Activated T-helper 1 cell treated with anti-CD3 and anti-CD28 coated beads, Interleukin-2, amount 50 U/mL, for 16 hours (primary cell): ENCODE measurements at places on chromosomes 13 and 19.

GRCh38 chr13:48232420-48233045, 473 bp upstream of the ITM2B start:
- no peak for DNase-seq

DNA sequence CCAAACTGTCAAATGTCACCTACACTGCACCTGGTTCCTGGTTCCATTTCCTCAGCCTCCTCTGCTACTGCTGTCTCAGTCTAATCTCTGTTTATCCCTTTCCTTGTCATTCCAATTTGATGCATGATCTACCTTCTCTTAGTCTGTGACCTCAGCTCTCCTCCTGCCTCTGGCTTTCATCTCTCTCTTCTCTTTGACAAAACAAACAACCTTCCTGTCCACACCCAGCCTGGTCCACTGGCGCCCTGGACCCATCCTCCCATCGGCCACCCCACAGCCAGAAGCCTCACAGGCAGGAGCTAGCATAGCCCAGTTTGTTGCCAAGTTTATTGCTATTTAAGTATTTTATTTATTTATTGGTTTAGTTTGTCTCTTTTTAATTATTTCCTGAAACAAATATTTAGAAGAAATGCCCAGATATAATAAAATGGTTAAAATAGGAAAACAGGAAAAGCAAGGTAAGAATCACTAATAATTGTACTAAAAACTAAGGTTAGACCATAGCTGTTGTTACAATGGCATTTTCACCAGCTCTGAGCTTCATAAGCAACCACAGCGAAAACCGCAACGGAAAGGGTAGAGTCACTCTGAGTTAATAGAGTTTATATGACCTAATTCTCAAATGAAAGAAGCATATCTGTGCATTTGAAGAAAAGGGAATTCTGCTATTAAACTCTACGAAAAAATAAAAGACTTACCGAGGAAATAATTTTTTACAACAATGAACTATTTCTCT, 68.6 kb downstream of the EFNB2 start:
- DNase-seq = no peak

DNA sequence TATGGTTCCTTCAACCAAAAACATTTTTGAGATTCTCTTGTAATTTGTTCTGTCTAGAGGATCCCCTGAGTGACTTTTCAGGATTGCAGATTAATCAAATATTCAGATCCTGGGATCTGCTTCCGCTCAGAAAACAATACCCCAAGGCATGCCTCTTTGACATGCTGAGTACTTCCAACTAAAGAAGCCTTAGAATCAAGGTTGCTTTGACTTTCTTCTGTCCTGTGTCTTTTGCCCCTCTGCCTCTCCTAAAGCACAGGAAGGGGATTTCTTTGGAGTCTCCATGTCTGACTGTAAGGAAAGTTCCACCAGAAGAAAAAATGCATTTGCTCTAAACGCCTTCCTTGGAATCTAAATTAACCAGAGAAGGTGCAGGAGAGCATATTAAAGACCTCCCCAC, 431.5 kb downstream of the FGF14 start:
- DNase-seq = no peak

- DNase-seq = no peak
Measured at GRCh38 chr13:31036731-31037695, 104.6 kb downstream of the TEX26 start.

DNA sequence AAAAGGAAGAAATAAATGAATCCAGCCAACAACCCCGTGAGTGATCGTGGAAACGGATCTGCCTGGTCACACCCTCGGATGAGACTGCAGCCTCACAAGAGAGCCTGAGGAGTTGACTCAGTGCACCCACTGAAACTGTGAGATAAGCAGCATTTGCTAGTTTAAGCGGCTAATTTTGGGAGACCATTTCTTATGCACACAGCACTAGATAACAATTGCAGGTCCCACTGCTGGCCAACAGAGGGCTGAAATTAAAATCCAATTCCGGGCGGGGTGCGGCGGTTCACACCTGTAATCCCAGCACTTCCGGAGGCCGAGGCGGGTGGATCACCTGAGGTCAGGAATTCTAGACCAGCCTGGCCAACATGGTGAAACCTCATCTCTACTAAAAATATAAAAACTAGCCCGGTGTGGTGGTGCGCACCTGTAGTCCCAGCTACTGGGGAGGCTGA, 3.6 kb downstream of the UQCR11 start:
- no peak for DNase-seq
